Cortex of kidney (tissue), 1 donor: ENCODE measurements at places on chromosomes 7 and 10.

DNA sequence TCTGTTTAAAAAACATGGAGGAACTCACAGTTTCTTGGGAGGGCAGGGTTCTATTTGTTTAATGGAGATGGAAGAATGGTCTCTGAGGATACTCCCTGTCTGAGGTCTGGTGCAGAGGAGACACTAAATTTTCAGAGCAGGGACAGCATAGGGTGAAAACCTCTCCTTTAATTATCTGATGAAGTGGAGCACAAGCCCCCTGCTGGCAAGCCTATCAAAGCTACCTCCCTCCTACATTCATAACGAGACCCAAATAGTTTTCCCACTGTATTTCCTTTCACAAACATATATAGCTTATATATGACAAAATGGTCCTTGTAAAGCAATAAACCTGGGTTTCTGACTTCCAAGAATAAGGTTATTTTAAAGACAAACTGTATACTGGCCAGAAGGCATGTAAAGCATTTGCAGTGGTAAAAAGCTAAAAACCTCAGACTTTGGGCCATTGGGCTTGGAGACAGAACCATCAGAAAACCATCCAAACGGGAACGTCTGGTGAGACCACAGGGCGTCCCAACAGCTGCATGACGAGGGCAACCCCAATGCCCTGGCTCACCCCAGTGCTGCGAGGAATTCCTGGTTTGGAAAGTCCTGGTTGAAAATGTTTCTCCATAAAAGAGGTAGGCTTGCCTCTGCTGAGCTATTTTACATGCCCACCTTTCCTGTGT is 201.3 kb downstream of the FANK1 start:
- no peak for DNase-seq

- no peak for DNase-seq
Observed at GRCh38 chr10:70193391-70193844, 23.1 kb upstream of the SAR1A start.

DNA sequence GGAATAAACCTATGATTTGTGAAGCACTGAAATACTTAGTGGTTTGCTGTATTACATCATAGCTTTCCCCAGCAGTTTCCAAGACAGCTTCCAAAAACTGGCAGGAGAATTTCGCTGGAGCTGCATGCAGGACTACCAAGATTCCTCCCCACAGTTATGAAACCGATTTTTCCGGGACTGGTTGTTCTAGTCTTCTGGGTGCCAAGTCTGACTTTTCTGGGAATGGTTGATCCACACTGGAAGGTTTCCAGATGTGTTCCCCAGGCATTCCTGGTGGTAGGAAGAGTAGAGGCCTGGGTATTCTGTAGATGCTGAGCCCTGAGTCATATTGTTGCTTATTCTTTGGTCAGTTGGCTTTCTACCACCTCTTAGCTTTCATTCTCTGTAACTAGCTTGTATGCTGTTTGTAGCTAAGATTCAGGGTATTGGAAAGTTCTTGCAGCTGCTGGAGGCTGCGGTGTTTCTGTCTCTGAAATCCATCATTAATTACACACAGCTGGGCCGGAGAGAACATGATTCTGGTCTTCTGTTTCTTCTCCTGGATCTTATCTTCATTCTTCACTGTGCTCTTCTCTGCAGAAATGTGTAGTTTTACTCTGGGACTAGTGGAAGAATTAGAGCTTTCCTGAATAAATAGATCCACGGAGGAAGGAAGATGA is 6.3 kb downstream of the ABCC2 start:
- DNase-seq, result no peak

DNA sequence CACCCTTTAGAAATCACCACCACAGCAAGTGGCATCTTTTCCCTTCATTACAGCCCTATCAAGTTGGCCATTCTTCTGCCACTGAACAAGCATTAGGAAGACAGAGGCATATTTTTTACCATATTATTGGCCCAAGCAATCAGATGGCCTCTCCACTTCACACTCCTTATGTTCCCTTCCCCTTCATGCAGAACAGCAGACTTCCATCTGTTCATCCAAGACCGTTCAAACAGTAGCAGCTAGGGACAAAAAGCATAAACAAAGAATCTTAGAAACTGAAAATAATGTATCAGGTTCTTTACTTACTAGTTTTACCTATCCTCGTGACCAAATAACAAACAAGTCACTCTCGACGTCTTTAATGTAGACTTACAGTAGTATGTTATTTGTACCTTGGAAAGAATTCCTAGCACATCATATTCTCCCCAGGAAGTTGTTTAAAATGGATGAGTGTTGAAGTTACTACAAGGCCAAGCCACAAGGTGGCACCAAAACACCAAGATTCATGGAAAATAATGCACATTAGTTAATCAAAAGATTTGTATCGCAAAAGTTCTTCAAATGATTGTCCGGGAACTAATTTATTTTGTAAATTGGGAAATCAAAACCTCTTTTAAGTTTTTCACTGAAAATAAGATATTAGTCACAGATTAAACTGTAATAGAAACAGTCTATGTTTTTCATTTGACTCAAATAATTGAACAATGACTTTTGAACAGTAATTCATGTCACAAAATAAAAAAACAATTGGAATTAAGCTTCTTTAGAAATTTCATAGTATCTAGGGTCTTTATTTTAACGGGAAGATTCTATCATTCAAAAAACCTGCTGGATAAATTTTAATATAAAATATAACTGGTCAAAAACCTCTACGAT is 112.1 kb downstream of the VPS41 start:
- DNase-seq, result no peak

GRCh38 chr10:14128519-14128918 is 202.2 kb downstream of the FRMD4A start:
- DNase-seq, result no peak

DNA sequence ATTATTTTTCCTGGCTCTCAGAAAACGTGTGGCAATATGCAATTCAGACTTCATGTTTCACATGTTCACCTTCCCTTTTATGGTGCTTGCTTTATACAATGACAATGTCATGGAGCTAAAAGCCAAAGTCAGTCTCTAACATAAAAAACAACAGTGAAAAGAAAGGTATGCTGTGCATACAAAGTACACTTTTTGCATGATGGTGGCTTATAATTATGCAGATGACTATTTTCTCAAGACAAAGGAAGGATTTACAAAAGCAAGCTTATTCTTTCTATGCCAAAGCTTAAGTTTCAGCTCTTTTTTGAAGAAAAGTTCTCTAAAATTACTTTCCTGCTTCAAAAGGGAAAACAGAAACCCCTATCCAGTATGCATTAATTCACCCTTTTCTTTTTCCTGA is 15.6 kb downstream of the ERCC6 start:
- no peak for DNase-seq

DNA sequence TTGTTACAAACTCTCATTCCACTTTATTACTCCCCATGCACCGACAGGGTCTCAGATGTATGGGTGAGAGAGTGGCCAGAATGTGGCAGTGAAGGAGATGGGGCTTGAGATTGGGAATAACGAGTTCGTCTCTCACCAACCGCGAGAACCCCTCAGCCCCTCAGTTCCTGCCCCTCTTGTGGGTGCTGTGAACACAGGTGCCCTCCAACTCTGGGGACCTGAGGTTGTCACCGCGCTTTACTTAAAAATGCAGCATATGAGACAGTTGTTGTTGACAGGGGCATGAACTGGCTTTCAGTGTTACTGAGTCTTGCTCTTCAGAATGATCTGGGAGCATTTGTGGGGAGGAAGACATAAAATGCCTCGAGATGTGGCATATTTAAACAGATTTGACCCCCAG is 290.0 kb downstream of the WDR37 start:
- DNase-seq, result no peak

DNA sequence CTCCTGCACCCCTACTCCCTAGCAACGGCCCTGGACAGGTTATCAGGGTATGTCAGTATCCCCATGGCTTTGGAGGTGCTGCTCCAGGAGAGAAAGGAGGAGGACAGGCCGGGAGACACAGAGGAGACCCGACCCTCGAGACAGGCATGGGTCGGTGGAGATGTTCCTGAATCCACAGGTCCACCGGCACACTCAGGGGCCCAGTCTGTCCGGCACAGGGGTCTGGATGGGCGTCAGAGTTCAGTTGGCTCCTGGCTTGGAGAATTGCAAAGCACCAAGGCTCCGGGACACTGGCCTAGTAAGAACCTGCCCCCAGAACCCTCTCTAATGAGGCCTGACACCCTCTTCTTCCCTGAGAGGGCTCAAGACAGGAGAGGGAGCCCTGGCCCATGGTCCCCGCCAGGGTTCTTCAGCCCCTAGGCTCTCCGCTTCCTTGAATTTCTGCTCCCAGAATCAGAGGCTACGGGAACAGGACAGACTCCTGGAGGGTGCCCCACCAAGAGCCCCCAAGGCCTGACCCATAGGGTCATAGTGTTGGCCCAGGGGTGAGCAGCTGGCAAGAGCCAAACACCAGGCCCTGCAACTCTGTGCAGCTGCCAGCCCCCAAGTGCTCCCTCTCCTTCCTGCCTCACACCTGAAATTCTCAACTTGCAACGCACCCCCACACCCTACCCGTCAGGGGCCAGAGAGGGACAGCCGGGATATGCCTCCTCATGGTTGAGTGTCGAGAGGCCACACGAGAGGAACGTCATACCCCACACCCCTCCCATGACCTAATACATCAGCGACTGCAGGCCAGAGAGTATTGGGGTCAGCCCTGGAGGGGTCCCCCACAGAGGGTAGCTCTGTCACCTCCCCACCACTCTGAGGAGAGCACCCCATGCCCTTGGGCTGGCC is 5.5 kb upstream of the IRF5 start:
- DNase-seq, result no peak

DNA sequence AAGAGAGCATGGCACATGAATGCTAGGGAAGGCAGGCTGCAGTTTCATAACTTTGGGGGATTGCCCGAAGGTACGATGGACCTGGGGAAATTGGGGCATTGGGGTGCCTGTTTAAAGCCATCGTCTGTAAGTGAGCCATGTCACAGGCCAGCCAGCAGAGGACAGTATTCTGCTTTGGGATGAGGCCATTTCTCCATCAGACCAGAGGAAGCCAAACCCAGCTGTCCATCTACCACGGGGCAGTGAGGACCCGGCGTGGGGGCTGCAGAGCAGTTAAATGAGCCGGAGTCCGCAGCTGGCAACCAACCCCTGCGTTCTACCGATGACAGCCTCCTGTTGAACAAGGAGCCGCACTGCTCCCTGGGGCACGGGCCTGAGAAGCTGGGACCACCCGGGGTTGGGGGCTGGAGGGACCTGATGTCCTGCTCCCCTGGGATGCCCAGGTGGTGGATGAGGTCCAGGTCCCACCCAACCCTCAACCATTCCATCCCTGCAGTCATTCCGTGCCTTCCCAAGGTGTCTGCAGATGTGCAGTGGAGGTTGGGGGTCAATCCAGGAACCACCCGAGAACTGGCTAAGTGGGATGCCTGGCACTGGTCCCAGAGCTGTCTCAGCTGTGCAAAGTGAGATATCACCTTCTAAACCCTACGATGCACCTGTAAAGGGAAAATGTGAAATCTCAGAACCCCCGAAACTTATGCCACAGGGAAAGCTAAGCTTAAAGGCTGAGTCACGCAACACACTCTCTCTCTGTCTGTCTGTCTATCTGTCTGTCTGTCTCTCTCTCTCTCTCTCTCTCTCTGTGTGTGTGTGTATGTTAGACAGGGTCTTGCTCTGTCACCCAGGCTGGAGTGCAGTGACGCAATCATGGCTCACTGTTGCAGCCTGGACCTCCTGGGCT is 12.1 kb upstream of the RHBDD2 start:
- DNase-seq, result no peak

DNA sequence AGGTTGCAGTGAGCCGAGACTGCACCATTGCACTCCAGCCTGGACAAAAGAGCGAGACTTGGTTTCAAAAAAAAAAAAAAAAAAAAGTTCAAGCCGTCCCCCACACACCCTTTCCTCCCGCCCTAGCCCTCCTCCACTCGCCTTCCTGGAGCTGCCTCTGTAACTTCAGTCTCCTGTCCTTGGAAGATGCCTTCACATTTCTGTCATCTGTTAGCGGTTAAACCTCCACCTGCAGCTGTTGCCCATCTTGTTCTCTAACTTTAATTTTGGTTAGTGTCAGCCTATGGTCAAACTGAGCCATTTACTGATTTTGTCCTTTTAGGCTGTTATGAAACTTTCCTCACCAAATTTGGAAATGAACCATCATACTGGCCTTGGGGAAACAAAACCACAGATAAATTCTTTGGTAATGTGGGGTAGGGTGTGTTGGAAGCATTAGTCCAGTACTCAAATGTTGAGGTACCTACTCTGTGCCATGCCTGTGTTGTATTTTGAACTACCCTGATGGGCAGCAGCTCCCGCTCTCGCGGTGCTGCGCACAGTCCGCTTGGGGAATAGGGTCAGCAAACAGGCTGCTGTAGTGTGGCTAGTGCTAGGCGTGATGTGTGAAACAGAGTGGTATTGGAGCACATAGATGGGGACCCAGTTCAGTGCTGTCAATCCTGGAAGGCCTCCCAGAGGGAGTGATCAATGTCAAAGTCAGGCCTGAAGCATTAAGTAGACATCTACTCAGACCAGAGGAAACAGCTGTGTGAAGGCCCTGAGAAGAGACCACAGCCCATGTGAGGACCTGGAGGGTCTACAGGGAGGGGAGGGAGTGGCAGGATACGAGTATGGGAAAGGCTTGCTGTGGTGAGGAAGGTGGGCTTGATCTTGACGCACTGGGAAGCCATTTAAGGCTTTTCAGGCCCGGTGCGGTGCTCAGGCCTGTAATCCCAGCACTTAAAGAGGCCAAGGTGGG is 26.9 kb downstream of the SFXN4 start:
- no peak for DNase-seq

- no peak for DNase-seq
Observed at GRCh38 chr10:108443636-108444035, 1279.1 kb upstream of the SORCS1 start.

- no peak for DNase-seq
Observed at GRCh38 chr7:137606061-137606674, 240.6 kb downstream of the DGKI start.

DNA sequence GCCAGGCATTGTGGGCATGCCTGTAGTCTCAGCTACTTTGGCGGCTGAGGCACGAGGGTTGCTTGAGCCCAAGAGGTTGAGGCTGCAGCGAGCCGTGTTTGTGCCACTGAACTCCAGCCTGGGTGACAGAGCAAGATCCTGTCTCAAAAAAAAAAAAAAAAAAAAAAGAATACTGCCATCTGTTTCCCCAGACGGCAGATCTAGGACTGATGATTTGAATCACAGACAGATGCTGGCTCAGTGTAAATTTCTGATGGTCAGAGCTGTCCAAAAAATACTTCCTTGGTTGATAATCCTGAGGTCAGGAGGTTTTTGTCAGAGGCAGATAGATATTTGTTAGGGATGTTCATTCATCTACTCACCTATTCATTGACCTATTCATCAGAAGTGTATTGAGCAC is 130.7 kb downstream of the REEP3 start:
- no peak for DNase-seq
